Activated T-helper 9 cell treated with anti-CD3 and anti-CD28 coated beads, Interleukin-2, amount 50 U/mL, for 16 hours (primary cell): ENCODE measurements at places on chromosomes 1 and 21.

DNA sequence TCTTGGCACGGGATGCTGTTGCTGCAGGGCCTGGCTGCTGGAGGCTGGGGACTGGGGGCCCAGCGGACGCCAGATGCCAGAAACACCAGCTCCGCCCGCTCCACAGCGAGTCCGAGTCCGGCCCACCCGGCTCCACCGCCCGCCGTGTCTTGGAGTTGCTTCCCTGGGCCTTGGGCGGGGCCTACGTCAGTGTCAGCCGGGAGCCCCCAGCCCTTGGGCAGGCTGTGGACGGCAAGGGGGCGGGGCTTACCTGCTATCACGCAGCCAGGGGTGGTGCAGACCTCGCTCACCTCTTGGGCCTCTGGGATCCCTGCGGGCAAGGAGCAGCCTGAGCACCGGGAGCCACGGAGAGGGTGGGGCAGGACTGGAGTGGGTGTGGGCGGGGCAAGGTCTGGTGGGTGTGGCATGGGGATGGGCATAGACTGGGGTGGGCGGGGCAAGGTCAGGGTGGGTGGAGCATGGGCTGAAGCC lies 21.8 kb downstream of the MMEL1 start:
- DNase-seq = no peak

GRCh38 chr1:208184966-208185654 lies 59.1 kb downstream of the PLXNA2 start:
- DNase-seq = no peak

- DNase-seq = no peak
Measured at GRCh38 chr1:244664353-244664752, 11.4 kb downstream of the DESI2 start.

DNA sequence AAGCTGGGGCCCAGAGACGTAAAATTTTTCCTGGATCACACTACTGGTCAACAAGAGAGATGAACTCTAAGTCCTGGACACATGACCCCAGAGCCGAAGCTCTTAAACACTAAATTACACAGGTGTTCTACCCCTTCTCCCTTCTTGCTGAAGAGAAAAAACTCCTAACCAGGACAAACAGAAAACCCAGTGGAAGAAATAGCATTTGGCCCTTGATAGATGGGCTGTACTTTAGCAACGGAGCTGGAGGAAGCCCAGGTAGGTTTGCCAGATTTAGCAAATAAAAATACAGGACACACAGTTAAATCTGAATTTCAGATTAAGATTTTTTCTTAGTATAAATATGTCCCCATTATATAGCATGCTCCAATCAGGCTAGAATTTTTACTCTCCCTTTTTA lies 72.7 kb downstream of the DIRAS3 start:
- no peak for DNase-seq
